ENCODE measurements at places on chromosomes 5 and 9.

- no peak for DNase-seq
Observed at GRCh38 chr5:96111080-96111756, 149.6 kb upstream of the ELL2 start.

DNA sequence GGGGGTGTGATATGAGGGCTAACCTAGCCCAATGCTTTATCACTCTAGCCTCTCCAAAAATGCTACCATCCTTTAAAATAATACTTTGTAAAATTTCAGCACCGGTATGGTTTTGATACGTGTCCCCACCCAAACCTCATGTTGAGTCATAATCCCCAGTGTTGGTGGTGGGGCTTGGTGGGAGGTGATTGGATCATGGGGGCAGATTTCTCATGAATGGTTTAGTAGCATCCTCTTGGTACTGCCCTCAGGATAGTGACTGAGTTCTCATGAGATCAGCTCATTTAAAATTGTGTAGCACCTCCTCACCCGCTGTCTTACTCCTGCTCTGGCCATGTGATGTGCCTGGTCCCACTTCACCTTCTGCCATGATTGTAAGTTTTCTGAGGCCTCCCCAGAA, 35.0 kb upstream of the ANKH start:
- no peak for DNase-seq

- no peak for DNase-seq
Observed at GRCh38 chr9:89449261-89449671, 48.6 kb downstream of the SEMA4D start.

DNA sequence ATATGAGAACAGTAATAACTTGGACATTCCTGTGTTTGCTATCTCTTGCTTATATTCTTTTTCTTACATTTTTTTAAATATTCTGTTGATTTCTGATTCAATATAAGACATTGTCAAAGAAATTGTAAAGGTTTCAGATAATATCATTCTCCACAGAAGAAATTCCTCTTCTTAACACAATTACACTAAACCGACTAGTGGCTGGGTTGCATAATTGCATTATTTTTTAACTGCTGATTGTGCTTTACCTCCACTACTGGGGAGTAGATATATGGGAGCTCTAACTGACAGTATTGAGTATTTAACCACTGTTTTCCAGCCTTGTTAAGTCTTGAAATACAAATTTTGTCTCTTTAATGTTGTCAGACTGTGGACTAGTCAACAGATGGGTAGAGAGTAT, 723.8 kb upstream of the EDIL3 start:
- DNase-seq, result no peak

GRCh38 chr9:130406278-130406895, 38.4 kb upstream of the ASS1 start:
- no peak for DNase-seq

DNA sequence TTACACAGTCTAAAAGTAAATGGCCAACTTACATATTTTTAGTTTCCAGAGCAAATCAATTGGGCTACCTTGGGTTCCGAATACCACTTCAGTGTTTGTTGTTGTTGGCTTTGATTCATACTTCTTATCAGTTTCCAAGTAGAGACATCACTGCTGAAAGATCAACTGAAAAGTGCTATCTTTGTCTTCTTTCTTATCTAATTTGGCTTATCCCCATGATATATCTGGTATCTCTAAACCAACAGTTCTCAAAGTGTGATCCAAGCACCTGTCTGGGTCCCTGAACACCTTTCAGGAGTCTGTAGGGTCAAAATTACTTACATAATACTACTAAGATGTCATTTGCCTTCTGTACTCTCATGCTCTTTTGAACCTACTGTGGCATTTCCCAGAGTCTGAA, 200.0 kb downstream of the PARP8 start:
- no peak for DNase-seq

DNA sequence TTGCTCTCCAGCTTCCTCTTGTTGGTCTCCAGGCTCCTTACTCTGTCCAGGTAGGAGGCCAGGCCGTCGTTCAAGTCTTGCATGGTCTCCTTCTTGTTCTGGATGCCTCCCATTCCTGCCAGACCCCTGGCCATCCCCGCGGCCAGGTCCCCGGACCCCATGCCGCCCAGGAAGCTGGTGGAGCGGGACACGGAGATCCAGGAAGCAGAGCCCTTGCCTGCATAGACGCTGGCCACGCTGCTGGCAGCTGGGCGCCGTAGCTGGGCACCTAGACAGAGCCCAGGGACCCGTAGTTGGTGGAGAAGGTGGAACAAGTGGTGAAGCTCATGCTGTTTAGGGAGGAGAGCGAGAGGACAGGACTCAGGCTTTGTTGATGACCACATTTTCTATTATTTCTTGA, 1584.0 kb upstream of the ACO1 start:
- no peak for DNase-seq

DNA sequence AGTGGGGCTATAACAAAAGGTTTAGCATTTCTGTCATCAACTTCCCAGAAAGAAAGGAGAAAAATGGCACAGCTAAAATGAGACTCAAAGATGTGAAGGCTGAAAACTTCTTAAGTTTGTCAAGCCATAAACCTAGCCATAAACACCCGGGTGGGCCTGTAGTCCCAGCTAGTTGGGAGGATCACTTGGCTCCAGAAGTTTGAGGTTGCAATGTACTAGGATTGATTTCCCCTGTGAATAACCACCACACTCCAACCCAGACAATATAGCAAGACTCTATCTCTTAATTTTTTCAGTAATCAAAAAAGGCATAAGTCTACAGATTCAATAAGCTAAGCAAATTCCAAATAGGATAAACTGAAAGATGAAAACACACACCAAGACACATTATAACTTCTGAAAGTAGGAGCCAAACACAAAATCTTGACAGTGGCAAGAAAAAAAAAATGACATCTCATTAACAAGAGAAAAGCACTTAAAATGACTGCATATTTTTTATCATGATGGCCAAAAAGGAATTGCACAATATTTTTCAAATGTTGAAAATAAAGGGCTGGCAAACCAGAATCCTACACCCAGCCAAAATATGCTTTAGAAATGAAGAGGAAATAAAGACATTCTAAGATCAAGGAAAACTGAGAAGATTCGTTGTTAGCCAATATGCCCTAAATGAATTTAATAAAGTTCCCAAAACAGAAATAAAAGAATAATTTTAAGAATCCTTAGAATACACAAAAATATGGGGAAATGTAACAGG, 308.4 kb downstream of the BRINP1 start:
- DNase-seq, result no peak

DNA sequence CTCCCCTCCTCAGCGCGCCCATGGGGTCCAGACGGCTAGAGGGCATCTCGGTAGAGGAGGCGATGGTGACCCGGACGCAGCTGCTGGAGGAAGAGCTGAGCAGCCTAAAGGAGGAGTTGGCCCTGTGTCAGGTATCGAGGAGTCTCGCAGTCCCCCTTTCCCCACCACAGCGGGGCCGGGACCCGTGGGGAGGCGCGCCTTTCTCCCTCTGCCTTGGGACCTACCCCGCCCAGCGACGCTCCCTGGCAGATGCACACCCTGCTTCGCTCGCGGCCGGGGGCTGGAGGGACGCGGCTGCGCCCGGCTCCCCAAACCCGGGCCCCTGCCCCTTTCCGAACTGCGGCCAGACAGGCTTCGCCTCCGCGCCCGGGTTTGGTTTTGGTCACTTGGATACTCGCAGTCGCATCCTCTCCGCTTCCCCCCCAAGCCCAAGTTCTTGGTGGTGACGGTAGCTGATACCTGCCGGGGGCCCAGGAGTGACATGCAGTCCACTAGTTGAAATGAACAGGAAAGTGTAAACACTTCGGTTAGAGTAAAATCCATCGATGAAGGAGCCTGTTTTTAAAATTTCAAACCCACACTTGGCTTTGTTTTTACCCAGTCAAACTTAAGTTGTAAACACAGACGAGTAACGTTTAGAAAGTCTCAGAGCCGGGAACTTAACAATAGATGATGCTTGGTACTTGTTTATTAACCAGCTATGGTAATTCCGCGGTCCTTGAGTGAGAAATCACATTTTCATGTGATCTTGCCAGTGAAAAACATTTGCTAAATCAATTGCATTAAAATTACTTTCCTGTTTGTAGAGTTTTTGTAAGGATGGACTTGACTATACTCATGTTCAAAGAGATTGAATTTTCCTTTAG, 688 bp downstream of the CNTLN start:
- DNase-seq, result no peak

- no peak for DNase-seq
Observed at GRCh38 chr5:157544623-157544989, 31.0 kb downstream of the ADAM19 start.

DNA sequence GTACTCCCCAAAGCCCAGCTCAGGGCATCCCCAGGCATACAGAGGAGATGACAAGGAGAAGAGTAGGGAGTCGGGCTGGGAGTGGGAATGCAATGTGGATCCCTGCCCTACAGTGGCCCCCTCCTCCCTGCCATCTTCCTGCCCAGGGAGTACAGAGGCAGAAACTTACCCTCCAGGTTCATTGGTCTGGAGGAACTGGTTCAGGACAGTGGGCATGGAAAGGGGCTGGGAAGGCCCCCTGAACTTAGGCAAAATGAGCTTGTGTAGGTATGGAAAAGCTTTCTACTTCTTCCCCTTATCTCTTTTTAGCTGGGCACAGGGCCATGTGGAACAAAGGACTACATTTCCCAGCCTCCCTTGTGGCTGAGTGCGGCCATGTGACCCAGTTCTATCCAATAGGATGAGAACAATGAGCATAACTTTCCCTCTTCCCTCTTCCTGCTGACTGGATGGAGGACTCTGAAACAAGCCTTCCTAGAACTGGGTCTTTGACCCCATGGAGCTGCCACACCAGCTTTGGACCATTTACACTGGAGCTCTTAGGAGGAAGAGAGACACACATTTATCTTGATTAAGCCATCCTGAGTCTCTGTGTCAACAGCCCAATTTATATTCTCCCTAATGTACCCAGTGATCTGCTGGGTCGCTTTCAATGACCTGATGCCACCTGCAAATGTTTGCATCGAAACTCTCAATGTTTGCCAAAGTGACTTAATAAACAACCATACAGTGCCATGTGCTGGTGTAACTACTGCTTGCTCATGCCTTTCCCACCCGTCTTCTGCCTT, 25.0 kb upstream of the HMCN2 start:
- no peak for DNase-seq

GRCh38 chr5:137831526-137831925, 36.1 kb upstream of the MYOT start:
- no peak for DNase-seq

DNA sequence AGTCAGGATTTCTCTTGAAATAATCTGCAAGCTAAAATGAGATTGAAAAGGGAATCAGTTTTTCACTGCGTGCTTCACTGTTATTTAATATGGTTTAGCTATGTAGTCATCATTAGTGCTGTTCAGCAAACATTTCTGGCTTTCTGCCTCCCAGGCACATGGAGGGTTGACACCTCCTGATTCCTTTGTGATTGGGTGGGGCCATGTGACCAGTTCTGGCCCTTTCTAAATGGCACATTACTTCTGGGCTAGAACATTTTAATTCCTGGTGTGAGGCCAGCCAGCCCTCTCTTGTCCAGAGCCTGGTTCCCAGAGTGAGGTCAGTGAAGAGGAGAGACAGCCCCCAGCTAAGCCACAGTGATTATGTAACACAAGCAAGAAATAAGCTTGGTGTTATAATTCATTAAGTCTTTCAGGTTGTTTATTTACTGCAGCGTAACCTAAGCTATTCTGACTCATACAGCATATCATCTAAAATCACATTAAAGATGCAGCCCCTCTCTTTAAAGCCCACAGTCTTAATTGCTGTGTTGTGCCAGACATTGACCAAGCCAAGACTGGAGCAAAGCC, 17.4 kb upstream of the ARSI start:
- no peak for DNase-seq

- no peak for DNase-seq
Observed at GRCh38 chr5:98905857-98906688, 22.7 kb downstream of the CHD1 start.

DNA sequence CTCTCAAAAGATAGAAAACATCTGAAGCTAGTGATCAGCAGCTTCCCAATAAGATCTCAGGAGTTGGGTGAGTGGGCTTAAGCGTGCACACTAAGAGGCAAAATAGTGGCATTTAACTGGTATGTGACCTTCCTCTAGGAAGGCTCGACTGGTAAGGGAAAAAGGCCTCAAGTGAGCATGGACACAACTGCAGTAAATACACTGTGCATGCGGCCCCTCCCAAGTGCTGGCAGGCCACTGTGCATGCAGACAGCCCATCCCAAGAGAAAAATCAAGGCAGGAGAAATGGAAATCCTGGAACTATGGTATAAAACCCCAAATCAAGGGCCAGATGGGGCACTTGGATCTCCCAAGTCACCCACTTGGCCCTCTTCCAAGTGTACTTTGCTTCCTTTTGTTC, 112.7 kb downstream of the SMC2 start:
- DNase-seq, result no peak

- no peak for DNase-seq
Observed at GRCh38 chr5:108046955-108047670, 334.8 kb downstream of the FBXL17 start.

GRCh38 chr9:133457233-133457632, 2.5 kb upstream of the CACFD1 start:
- DNase-seq, result no peak

DNA sequence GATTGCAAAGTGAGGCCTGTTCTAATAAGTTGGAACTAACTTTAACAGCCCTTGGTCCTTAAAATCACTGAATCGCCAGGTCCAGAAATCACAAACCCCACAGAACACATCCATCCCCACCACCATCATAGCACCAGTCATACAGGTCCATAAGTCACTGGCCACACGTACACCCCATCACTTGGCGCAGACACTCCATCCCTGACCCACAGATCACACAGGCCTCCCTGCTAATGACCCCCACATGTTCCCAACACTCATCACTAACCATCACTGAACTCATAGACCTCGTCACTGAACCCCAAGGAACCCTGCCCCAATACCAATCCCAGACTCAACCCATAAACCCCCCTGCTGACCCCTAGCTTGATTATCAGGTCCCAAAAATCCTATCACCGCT, 41.2 kb upstream of the ZNF300 start:
- no peak for DNase-seq

- no peak for DNase-seq
Observed at GRCh38 chr5:149170299-149170698, 29.0 kb downstream of the ABLIM3 start.

GRCh38 chr9:75664597-75664996, 225.9 kb upstream of the PCSK5 start:
- DNase-seq, result no peak

GRCh38 chr5:133386662-133387061, 225.7 kb downstream of the FSTL4 start:
- no peak for DNase-seq

- DNase-seq, result no peak
Observed at GRCh38 chr5:370311-370958, 48.9 kb downstream of the AHRR start.

GRCh38 chr9:129746092-129746777, 6.6 kb downstream of the PTGES start:
- no peak for DNase-seq

All from stimulated activated CD4-positive, alpha-beta T cell treated with anti-CD3 and anti-CD28 coated beads, TNF-alpha, amount 100 ng/mL, for 1 hour (primary cell).